ENCODE measurements at places on chromosomes 5 and 9.

- DNase-seq = no peak
- H3K4me1 ChIP-seq = no peaks in the 10 kb centered on the region
- no peaks in the 10 kb centered on the region for H3K27me3 ChIP-seq
- no peaks in the 10 kb centered on the region for H3K36me3 ChIP-seq
Measured at GRCh38 chr5:52854949-52855348, 67.2 kb downstream of the ITGA1 start.

DNA sequence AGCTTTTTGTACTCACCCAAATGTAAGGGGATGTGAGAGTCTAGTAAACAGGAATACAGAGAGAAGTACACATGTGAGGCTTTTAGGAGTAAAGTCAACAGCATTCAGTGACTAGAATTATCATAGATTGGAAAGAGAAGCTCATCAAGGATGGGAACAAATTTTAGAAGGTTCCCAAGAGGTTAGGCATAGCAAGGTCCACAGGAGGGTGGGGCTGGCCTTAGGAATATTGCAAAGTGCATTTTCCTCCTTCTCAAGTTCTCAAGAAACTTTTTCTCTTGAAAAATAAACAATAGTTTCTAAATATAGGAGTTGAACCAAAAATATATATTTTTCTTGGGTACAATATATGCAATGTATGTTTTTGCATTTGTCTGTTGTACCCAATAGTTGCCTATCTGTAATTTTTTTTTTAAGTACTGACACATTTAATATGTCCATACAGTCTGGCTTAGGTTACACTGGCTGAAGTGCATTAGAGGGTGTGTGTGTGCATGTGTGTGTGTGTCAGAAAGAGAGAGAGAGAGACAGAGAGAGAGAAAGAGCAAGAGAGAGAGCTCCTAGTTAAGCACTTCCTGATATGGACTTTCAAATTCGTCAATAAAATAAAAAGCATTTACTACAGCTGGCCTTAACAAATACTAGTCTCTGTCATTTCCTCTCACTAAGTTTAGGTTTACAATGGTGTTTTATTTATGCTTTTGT, 62.2 kb downstream of the SNX18 start:
- H3K27me3 ChIP-seq = no peaks in the 10 kb centered on the region
- no peak for DNase-seq
- H3K27ac ChIP-seq = no peak overlapping the region
- no peaks in the 10 kb centered on the region for H3K4me1 ChIP-seq
- no peaks in the 10 kb centered on the region for H3K36me3 ChIP-seq

DNA sequence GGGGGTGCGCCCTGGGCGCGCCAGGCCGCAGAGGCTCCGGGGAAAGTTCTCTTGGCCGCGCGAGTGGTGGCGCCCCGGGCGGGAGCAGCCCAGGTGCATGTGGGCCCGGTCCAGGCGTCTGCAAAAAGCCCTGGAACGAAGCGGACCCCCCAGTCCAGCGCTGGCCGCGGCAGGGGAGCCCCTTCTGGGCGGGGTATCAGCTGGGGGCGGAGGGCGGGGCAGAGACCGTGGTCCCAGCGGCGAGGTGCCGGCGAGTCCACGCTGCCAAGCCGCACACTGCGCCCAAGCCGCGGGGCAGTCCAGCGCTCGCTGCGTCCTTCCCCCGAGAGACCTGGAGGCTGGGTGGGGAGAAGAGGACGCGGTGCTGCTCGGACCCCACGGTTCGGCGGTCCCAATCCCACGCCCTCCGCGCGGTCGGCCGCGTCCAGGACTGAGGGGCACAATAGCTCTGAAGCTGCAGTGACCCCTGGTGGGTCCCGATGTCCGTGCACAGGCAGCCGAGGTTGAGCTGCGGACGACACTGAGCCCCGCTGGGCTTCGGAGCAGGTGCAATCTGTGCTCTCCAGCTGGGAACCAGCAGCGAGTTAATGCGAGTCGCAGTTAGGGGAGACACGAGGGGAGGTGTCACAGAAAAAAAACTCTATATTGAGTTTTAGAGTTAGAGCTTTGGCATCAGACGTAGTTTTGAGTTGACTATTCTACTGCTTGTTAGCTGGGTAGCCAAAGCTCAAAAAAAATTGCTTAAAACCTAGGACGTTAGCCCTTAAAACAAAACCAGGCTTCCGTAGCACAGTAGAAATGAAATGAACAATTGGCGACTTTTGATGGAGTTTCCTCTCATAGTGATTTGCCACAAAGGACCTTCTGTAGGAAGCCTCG, 1.1 kb upstream of the EPB41L4A start:
- H3K36me3 ChIP-seq = no peaks in the 10 kb centered on the region
- peak; percentile 86 for DNase-seq

GRCh38 chr5:92401492-92401891, 1018.4 kb upstream of the ARRDC3 start:
- peak overlapping the region; percentile 91 for H3K27ac ChIP-seq
- H3K27me3 ChIP-seq = no peaks in the 10 kb centered on the region
- H3K4me3 ChIP-seq = no peak overlapping the region
- H3K36me3 ChIP-seq = no peaks in the 10 kb centered on the region
- H3K4me1 ChIP-seq = peaks cover 38% of the 10 kb centered on the region

DNA sequence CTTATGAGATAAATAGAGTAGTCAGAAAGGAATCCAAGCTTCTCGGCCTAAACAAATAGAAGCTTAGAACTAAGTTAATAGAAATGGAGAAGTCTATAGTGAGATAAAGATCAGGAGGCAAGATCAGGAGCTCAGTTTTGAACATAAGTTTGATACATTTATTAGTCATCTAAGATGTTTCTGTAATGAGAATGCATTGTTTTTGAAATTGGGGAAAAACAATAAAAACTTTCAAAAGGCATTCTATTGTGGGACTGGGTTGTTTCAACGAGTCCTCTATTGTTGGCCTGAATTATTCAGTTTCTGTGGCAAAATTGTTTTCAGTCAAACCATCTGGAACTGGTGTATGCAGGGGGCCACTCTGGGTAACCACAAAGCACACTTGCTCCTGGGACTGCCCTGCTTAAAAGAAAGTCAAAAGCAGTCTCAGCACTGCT, 181.0 kb upstream of the CLINT1 start:
- peak; percentile 77 for DNase-seq
- no peaks in the 10 kb centered on the region for H3K36me3 ChIP-seq
- peaks cover 12% of the 10 kb centered on the region for H3K4me1 ChIP-seq

DNA sequence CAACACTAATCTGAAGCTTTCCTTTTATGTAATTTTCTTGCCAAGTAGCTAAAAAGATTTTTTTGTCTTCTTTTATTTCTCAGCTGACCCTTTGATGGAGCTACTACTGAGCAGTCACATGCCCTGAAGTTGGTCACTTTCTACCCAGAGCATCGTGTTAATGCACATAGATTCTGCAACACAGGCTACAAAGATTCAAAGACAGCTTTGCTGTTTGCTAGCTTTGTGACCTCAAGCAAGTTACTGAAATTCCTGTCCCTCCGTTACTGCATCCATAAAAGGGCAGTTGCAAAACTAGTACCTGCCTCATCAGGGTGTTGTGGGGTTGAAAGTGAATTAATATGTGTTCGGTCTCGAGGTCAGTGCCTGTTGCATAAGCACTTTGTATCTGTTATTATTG, 179.9 kb downstream of the GAS1 start:
- no peak overlapping the region for H3K4me3 ChIP-seq
- no peak for DNase-seq
- H3K4me1 ChIP-seq = no peaks in the 10 kb centered on the region
- H3K27me3 ChIP-seq = no peaks in the 10 kb centered on the region
- H3K36me3 ChIP-seq = no peaks in the 10 kb centered on the region
- H3K27ac ChIP-seq = no peak overlapping the region

GRCh38 chr9:122107291-122107805, 14.2 kb upstream of the TTLL11 start:
- H3K27ac ChIP-seq = no peak overlapping the region
- H3K4me3 ChIP-seq = no peak overlapping the region
- no peaks in the 10 kb centered on the region for H3K36me3 ChIP-seq
- no peaks in the 10 kb centered on the region for H3K27me3 ChIP-seq

- peaks cover 89% of the 10 kb centered on the region for H3K27me3 ChIP-seq
- H3K36me3 ChIP-seq = no peaks in the 10 kb centered on the region
- H3K27ac ChIP-seq = no peak overlapping the region
- no peak for DNase-seq
- H3K4me1 ChIP-seq = no peaks in the 10 kb centered on the region
Measured at GRCh38 chr9:136025481-136025880, 64.3 kb upstream of the UBAC1 start.

DNA sequence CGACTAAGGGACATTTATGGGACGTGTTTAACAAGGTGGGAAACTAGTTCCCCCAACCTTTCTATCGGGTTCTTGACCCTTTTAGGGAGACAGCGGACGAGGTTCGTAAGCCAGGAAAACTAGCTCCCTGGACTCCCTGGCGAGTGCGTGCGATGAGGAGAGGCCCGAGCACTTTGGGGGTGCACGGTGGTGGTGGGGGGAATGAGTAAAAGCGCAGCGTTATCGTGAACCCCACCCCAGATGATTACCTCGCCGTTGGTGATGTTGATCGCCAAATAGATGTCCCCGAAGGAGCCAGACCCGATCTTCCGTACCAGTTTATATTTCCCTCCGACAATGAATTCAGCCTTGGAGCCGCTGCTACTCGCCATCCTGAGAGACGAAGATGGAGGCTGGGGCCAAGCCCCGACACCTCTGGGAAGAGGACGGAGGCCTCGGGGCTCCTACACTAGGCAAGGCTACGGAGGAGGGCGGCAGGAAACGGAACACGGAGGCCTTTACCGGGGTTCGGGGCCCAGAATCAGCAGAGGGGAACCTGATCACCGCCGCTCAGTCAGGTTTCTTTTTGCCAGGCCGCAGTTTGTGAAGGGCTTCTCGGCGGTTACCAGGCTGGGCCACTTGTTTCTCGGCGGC, 529 bp downstream of the CSNK1A1 start:
- no peaks in the 10 kb centered on the region for H3K27me3 ChIP-seq
- peak overlapping the region; percentile 86 for H3K27ac ChIP-seq
- peaks cover 8% of the 10 kb centered on the region for H3K36me3 ChIP-seq
- DNase-seq = peak; percentile 30

GRCh38 chr5:178450121-178451028, 139.8 kb downstream of the COL23A1 start:
- H3K4me1 ChIP-seq = no peaks in the 10 kb centered on the region
- no peak for DNase-seq
- no peak overlapping the region for H3K27ac ChIP-seq
- no peak overlapping the region for H3K4me3 ChIP-seq
- no peaks in the 10 kb centered on the region for H3K36me3 ChIP-seq
- H3K27me3 ChIP-seq = peaks cover 68% of the 10 kb centered on the region

DNA sequence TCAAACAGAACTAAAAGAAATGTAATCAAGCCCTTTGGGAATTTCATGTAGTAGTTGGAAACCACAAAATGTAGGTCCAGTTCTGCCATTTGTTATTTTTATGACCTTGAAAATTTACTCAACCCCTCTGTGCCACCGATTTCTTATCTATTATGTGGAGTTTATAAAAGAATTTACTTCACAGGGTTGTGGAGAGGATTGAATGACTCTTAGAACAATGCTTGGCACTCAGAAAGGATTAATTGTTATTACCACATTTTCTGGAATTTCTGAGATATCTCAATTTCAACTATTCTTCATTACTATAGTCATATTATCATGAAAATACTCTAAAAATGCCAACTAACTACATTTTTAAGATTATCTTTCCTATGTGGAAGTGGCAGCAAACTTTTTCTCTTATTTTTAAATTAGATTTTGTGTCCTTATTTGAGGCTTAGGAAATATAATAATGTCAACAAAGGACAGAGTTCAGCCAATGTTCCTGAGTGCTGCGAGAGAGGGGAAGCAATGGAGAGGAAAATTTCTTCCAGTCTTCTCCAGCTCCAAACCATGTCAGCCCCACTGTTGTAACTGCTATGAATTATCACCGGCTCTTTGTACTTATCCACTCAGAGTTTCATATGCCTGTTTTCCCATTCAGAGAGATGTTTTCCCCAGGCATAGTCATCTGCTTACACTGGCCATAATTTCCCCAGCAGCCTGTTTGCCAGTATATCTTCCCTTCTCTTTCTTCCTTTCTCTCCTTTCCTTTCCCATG, 525.6 kb downstream of the SPATA31D1 start:
- DNase-seq = no peak
- no peaks in the 10 kb centered on the region for H3K36me3 ChIP-seq
- H3K27me3 ChIP-seq = no peaks in the 10 kb centered on the region
- no peak overlapping the region for H3K4me3 ChIP-seq
- no peak overlapping the region for H3K27ac ChIP-seq
- no peaks in the 10 kb centered on the region for H3K4me1 ChIP-seq

DNA sequence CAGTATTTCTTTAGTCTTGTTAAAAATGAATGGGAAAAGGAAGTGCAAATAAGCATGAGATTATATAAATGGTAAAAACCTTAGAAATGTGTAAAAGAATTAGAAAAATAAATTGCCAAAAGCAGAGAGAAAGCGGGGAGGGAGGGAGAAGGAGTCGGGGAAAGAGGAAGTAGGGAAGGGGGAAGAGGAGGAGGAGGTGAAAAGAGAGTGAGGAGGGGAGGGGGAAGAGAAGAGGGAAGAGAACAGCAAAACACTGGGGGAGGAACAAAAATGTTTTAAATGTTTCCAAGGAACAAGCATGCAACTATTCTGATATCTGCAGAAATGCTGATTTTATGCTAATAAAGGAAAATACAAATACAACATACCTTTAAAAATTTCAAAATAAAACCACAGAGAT, 317.5 kb downstream of the PIK3R1 start:
- H3K27me3 ChIP-seq = no peaks in the 10 kb centered on the region
- H3K27ac ChIP-seq = no peak overlapping the region
- H3K36me3 ChIP-seq = no peaks in the 10 kb centered on the region
- H3K4me3 ChIP-seq = no peak overlapping the region
- H3K4me1 ChIP-seq = no peaks in the 10 kb centered on the region

DNA sequence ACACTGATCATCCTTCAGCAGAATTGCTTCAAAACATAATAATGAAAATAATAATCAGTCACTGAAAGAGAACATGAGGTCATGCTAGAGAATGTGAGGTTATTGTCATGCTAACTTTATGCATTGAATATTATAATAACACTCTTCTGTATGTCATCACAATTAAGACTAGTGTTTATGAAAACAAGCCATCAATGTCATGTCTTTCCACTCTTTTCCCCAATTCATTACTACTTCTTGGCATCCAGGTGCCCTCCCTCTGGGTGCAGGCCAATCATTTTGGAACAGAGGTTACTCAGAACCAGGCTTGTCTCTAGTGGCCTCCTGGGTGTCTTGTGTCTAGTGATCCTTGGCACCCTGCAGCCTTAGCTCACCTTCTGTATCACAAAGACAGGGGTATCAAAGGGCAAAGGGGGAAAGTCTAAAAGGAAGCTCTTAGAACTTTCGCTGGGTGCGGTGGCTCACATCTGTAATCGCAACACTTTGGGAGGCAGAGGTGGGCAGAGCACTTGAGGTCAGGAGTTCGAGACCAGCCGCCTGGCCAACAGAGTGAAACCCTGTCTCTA, 217.6 kb upstream of the PIK3R1 start:
- H3K36me3 ChIP-seq = no peaks in the 10 kb centered on the region
- DNase-seq = no peak
- H3K27ac ChIP-seq = no peak overlapping the region
- H3K4me3 ChIP-seq = no peak overlapping the region

- no peak for DNase-seq
- no peak overlapping the region for H3K4me3 ChIP-seq
- H3K4me1 ChIP-seq = 0 out of 2 replicates have a peak, but pooled peaks cover 6% of the 10 kb centered on the region
Measured at GRCh38 chr5:159903131-159903530, 13.2 kb upstream of the ADRA1B start.

GRCh38 chr9:30198463-30199309, 2185.8 kb upstream of the ACO1 start:
- no peaks in the 10 kb centered on the region for H3K27me3 ChIP-seq
- no peak overlapping the region for H3K27ac ChIP-seq
- H3K36me3 ChIP-seq = no peaks in the 10 kb centered on the region
- DNase-seq = no peak

All from MM.1S (cell line).